ENCODE measurements at places on chromosomes 2 and 18.

- no peak for DNase-seq
Observed at GRCh38 chr2:208609166-208609804, 202.7 kb downstream of the PTH2R start.

DNA sequence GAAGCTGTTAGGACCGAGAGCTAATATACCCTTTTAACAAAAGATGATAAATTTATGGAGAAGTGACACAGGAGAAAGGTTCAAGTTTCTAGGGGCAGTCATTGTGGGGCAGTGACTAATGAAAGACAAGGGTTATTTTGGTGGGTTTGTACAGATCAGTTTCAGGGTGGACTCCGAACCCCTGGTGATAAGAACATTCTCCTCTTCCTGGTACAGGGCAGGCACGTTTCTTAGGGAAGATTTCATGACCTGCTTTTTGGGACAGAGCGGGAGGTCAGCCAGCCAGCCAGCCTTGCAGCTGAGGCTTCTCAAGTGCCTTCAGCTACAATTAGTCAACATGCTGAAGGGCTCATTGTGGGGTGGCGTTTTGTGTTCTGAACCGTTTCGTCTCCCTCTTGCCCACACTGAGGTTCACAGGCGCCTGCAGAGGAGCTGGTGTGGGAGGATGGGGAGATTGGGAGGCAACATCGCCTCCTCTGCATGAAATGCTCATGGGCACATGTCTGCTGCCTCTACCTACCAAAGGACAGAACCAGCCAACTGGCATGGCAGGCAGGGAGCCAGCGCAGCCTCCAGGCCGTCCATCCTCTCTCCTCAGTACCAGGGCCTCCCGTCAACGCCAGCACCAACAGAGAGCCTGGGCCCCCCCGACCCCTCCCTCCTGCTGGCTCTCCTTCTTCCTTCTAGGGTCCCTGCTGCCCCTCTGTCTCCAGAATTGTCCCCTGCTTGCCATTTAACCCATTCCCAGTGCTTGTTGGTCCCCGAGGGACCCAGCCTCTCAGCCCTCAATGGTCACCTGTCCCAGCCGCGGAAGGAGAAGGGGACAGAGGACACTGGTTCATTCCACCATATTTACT is 9.6 kb downstream of the CHMP1B start:
- DNase-seq, result no peak

DNA sequence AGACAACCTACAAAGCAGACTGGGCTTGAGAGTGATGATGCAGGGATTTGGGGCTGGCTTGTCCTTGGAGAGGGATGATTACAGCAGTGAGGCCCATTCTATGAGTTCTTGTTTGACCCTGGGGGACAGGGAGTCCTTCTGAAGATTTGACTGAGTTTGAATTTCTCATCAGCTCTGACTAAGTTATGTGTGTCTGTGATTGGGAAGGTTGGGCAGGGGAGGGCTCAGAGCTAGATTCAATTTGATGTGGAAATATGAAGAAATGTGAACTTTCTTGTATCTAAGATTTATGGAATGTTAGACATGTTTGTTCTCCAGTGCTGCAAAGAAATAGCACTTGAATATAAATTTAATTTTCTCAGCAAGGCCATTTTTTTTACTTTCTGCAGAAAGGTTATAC is 19.9 kb upstream of the IL1R2 start:
- no peak for DNase-seq

- DNase-seq, result no peak
Observed at GRCh38 chr2:26327291-26328272, 18.4 kb upstream of the SELENOI start.

DNA sequence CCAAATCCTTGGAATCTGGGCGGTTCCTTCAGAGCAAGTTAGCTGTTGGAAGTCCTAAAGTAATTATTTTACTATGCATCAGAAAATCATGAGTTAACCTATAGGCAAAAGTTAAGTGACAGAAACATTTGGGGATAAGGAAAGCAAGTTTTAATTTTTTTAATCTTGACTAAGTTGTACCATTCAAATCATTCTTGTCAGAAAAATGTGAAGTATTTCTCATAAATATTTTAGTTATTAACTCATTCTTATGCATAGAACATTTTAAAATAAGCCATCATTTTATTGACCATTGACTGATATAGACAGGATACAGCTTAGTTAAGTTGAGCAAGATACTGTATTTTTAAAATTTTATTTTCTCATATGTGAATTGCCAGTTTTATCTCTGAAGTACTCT is 98.2 kb upstream of the FOSL2 start:
- no peak for DNase-seq

DNA sequence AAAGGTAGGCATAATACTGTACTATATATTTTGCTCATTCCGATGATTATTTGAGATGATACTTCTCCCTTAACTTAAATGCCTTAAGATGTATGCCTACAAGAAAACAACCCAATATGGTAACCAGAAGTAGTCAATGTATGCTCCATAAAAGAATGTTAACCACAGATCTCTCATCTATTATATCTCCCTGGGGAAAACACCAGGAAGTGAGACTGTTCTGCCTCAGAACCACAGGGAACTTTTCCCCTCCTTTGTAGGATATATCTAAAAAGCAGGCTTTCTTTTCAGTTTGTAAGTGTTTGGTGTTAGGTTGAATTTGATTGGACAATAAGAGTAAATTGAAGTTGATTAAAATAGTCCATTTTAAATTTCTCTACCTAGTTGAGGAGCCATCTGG is 1160.5 kb upstream of the NXPH2 start:
- DNase-seq, result no peak

GRCh38 chr2:13056259-13056843 is 339.6 kb downstream of the TRIB2 start:
- no peak for DNase-seq

DNA sequence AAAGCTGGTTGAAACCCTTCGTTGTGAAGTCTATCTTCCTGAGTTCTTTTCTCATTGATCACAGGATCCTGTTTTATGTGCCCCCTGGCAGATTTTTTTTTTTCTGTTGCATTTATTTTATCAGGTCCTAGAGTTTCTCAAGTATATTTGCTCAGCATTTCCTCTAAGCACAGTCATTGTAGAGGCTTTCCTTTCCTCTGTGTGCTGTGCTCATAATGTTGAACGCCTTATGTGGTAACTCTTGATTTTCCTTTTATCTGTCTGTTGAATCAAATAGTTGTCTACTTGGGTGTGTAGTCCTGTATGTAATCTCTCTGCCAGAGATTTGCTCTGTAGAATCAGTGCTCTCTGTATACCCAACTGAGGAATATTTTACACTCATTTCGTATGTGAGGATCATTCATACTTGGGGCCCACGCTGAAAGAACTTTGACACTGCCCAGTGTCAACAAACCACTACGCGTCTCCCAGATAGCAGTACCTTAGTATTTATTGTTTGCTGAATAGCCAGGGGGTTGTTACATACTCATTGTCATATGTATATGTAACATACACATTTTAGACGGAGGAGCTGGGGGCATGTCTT is 118.2 kb downstream of the CTNNA2 start:
- no peak for DNase-seq

DNA sequence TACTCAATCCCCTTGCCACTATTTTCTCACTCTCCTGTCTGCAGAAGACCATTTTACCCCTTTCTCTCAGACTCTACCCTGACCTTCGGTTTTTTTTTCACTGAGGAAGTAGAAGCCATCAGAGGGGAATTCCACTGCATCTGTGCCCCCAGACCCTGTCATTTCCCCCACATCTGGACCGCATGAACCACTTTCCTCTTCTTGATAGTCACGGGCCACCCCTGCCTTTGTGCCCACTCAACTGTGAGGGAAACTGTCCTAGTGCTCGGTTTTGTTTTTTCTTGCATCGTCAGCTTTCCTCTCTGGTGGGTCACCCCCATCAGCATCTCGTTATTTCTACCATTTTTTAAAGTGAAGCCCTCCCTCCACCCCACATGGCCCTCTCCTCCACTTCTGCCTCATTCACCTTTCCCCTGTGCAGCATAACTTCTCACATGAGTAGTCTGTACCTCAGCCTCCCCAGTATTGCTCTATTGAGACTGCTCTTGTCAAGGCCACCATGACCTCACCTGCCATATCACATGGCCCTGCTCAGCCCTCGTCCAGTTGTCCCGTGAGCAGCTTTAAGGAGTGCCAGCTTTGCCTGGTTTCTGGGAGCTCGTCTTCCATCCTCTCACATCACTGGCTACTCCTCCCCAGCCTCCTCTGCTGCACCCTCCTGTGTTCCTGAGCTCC is 32.4 kb downstream of the TMEM87B start:
- no peak for DNase-seq

- DNase-seq, result no peak
Observed at GRCh38 chr18:79503406-79503805, 107.7 kb downstream of the NFATC1 start.

- no peak for DNase-seq
Observed at GRCh38 chr18:70732188-70732587, 443.3 kb downstream of the SOCS6 start.

DNA sequence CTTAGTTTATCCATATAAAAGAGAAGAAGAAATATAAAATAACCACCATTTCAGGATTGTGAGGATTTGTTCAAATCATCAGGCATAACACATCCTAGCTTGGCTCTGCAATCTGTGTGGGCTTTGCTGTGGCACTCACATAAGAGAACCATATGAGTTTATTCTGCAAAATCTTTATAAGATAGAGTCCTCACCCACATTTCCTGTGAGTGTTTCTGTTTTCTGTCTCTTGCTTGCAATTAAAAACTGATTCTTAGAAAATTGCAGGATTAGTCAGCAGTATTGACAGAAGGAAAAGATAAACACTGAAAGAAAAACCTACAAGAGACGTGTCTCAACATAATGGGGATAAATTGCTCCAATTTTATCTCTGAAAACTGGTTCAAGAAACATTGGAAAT is 258.5 kb downstream of the RND3 start:
- no peak for DNase-seq

DNA sequence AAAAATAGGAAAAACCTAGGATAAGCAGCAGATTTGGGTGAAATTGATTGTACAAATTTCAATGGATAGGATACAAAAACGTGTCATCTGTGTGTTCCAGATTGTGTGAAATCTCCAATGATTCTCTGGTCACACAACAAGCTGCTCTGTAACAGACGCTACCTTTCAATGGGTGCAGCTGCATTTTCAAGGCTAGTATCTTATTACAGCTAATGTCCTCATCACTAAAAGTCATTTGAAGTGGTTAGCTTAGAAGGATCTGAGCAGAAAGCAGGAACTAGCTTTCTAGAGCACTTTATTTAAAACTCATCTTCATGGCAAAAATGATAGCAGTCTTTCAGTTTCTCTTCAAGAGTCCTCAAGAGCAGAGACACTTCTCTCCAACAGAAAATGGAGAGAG is 364.6 kb downstream of the LRP1B start:
- DNase-seq, result no peak

GRCh38 chr2:161101406-161101805 is 58.8 kb upstream of the TANK start:
- no peak for DNase-seq

- DNase-seq, result peak; percentile 38
Observed at GRCh38 chr2:54879598-54880332, 156.3 kb downstream of the EML6 start.

DNA sequence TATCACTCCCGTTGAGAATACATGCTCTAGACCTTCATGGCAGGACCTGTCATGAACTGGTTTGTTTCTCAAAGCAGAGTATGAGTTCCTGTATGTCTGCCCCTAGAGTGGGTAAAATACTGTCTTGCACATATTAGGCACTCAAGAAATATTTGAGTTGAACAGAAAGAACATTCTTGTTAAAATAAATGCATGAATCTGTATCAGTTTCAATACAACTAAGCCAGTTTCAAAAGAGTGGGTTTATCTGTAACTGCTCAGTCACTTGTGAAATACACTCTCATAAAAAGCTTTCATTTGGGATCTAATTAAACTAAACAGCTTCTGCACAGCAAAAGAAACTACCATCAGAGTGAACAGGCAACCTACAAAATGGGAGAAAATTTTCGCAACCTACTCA is 69.2 kb downstream of the RFTN2 start:
- DNase-seq, result no peak

DNA sequence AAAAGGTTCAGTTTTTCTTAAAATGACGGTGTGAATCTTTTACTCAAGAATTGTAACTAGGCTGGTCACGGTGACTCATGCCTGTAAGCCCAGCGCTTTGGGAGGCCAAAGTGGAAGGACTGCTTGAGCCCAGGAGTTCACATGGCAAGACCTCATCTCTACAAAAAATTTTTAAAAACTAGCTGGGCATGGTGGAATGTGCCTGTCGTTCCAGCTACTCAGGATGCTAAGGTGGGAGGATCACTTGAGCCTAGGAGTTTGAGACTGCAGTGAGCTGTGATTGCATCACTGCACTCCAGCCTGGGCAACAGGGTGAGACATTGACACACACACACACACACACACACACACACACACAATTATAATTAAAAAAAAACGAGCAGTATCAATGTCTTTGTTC is 369.8 kb downstream of the DPP10 start:
- DNase-seq, result no peak

DNA sequence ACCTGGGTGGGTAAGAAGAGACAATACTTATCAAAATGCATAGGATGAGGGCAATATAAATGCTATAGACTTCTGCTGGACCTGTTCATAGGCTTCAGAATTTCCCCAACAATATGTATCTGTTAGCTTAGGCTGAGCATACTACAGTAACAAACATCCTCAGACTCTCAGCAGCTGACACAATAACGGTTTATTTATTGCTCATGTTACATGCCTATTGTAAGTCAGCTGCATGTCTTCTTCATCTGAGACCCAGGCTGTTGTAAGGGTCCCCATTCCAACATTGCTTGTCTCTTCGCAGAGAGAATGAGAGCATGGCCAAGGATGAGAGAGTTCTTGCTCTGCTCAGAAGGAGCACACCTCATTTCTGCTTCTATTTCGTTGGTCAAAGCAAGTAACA is 150.7 kb downstream of the TMEM200C start:
- no peak for DNase-seq

GRCh38 chr2:144858211-144858610 is 338.3 kb upstream of the ZEB2 start:
- DNase-seq, result no peak

- DNase-seq, result no peak
Observed at GRCh38 chr2:23204685-23205242, 180.2 kb upstream of the KLHL29 start.

DNA sequence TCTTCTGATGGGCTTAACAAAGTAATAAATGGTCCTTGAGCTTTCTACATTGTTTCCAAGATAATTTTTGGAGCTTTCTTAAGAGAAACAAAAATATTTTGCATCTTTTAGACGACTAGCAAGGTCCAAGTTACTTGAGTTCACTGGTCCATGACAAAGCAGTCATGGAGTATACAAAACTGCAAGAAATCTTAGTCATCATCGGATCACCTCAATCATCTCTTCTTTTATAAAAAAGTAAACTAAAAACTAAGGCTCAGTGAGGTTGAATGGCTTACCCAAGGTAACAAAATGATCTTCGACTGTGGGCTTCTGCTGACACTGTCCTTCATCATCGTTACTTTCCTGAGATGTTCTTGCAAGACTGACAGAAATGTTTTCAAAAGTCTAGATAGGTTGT is 11.9 kb downstream of the FIGN start:
- no peak for DNase-seq

All from liver (tissue), 10 donors.